Left ventricle myocardium inferior (tissue), 1 donor: ENCODE measurements at places on chromosomes 3 and 15. TPM values are rescaled to one million over a fixed set of nuclear protein-coding genes. Genes with fewer than 3 reads are reported as not detected.

Gene PPP1R14D
- total RNA-seq: not detected

Gene POC1A
- total RNA-seq: 1.2 TPM

Gene CPNE9
- 0.16 TPM for total RNA-seq

Gene ARIH2
- 180 TPM for total RNA-seq

Gene SST
- not detected for total RNA-seq

Gene SV2B
- total RNA-seq: 2.8 TPM

Gene STARD9
- total RNA-seq: 4.9 TPM

Gene ARRDC4
- 11.8 TPM for total RNA-seq

Gene CCR9
- not detected for total RNA-seq

Gene NDUFB5
- total RNA-seq: 365 TPM

Gene SLC28A1
- total RNA-seq: 0.91 TPM
